ENCODE measurements at places on chromosomes 7 and 10.

DNA sequence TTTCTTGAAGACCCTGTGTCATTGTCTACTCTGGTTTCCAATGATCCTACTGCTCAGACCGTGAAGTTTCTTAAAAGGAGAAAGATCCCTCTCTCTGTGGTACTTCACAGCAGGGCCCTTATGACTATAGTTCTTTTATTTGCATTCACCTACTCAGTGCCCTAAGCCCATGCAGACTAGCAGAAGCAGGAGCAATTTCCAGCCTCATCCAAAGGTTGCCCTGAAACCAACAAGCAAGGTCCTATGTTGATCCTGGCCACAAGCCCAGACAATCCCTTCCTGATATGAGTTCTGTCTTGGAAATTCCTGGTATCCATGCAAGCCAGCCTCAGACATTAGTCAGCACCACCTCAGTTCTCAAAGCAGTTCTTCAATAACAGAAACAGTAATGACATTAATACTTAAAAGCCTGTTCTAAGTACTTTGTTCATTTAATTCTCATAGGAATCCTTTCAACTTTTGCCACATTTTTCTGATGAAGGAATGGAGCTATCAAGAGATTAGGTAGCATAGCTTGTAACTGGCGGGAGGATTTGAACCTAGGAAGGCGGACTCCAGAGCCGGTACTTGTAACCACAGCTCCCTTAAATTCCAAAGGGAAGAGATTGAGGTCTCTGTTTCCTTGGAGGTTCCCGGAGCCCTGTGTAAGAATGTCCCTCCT, 58.1 kb upstream of the ST8SIA6 start:
- no peak for DNase-seq

DNA sequence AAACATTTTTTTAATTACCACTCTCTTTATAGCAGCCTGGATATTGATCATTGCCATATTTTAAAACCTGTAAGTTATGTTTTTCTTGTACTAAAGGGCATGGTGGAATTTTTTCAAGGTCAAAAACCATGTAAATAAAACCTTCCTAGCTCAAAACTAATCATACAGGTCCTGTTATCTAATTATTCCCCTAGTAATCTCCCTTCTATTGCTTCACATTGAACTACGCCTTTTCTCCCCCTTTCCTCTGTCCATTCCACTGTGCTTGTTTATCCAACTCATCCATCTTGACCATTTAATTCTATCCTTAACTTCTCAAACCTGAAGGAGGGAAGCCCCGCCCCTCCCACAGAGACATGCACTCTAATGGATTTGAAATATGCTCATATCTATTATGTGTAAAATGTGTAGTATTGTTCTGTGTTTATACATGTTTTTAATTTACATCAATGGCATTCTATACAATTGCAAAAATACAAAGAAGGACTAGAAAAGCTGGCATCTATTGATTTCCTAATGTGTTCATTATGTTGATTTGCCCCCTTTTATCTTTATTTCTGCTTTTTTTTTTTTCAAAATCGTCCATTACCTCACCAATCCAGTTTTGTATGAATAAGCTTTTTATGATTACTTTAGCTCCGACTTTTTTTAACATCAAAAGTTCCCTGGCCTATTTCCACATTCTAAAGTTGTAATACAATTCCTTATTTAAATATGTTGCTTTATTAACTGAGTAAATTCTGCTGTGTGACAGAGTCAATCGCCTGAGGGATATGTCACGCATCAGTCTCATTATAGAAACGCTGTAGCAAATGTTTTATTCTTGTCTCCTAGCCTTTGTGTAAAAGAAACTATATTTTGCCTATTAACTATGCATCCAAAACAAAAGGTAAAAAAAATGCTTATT, 61.0 kb downstream of the MET start:
- no peak for DNase-seq

GRCh38 chr10:45505311-45505710, 131.3 kb downstream of the ALOX5 start:
- no peak for DNase-seq

- no peak for DNase-seq
Observed at GRCh38 chr7:44811093-44811492, 14.6 kb downstream of the PPIA start.

DNA sequence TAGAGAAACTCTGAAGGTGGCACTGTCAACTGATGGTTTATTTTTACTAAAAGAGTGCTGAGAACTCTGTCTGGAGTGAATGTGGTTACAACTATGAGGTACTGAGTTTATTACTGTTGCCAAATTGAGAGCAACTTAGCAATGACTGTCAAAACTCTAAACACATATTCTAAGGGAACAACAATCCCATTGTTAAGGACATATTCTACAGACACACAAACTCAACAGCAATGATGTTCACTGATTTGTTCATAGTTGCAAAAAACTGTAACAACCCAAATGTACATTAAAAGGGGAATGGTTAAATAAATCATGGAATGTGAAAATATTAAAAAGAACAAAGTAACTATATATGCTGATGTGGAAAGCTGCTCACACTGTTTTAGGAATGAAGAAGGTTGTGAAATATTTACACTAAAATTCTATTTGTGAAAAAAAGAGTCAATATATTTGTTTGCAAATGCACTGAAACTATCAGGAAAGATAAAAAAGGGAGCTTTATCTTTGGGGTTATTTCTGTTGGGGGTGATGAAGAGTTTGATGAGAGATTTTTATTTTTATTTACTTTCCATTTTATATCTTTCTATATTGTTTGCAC, 12.9 kb downstream of the PON2 start:
- no peak for DNase-seq

DNA sequence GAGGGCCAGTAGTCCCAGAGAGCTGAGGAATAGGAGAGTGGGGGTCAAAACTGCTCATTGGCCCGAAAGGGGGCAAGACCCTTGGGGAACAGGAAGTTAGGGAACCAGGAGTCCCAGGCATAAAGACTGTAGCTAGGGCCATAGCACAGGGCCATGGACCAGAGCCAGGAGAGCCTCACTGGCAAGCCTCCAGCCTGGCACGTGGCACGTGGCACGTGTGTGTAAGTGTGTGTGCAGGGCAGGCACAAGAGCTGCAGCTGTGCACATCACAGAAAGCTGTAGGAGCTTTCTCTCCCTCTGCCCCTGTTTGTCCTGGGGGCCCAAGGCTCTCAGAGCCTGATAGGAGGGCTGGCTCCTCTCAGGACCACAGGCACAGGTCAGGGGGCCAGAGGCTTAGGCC, 47.8 kb upstream of the SLF2 start:
- DNase-seq, result no peak

DNA sequence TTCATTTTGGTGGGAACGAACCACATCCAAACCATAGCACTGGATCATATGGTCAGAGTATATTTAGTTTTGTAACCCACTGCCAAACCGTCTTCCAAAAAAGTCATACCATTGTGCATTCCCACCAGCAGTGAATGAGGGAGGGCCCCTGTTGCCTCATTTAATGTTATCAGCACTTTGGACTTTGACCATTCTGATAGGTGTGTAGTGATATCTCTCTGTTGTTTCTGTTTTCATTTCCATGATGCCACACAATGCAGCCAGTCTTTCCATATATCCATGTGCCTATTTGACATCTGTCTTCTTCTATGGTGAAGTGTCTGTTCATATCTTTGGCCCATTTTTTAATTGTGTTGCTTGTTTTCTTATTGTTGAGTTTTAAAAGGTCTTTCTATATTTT, 105.0 kb upstream of the PPP2R2D start:
- no peak for DNase-seq
